Activated gamma-delta T cell treated with anti-CD3 and anti-CD28 coated beads, Interleukin-2, amount 50 U/mL, for 16 hours (primary cell): ENCODE measurements at places on chromosomes 6 and 20.

GRCh38 chr6:19472850-19473249 is 364.3 kb upstream of the ID4 start:
- no peak for DNase-seq

GRCh38 chr6:11266926-11267325 is 34.5 kb upstream of the NEDD9 start:
- DNase-seq: no peak

DNA sequence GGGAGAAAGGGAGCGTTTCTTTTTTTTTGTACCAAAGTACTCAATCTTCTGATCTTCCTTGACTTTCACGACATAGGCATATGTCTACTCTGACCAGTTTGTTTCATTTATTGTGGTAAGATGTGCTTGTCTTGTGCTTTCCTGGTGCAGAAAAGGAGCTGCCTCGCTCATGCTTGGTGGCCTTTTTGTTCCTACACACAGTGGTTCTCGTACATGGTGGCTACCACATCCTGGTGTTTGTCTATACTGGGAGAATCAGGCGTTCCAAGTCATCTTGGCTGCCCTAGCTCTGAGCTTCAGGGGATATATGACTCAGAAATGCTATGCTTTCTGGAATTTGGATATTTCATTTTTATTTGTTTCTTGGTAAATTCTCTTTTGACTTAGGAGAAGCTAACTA is 31.8 kb downstream of the MYB start:
- no peak for DNase-seq

DNA sequence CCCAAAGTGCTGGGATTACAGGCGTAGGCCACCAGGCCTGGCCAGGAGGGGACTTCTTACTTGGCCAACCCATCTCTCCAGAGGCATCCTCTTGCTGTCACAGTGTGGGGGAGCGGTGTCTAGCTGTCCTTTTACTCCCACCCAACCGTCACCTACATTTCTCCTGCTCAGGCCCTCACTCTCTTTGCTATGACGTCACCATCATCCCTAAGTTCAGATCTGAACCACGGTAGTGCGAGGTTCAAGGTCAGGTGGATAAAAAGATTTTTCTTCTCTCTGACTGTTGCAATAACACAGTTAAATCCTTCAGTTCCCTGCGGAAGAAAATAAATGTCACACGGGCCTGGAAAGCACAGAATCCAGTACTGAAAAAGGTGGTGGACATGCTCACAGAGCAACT is 7.3 kb upstream of the RAET1L start:
- no peak for DNase-seq

DNA sequence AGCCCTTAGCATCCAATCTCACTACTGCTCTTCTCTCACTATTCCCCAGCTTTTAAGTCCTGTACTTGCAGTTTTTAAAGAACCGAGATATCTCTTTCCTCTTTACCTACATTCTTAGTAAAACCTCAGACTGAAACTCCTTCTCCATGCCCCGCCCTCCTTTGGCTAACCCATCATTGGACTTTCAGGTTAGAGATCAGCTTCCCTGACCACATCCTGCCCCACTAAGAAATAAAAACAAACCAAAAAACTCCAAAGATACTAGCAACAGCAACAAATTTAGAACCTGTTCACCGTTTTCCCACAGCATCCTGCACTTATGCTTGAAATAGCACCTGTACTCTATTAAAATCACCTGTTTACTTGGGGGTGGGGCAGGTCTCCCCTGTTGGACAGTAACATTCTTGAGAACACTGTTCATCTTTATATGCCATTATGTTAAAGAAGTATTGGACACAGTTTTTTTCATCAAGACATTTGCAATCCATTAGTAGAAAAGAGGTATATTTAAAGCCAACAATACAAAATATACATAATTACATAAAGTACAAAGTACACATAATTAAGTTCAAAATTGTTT is 16.3 kb upstream of the SMAP1 start:
- DNase-seq: peak; percentile 8

GRCh38 chr6:3820563-3820962 is 28.6 kb upstream of the FAM50B start:
- no peak for DNase-seq
